ENCODE measurements at places on chromosomes 1 and 21.

GRCh38 chr1:54944610-54945392 lies 35.6 kb upstream of the TMEM61 start:
- peak; percentile 43 for DNase-seq

DNA sequence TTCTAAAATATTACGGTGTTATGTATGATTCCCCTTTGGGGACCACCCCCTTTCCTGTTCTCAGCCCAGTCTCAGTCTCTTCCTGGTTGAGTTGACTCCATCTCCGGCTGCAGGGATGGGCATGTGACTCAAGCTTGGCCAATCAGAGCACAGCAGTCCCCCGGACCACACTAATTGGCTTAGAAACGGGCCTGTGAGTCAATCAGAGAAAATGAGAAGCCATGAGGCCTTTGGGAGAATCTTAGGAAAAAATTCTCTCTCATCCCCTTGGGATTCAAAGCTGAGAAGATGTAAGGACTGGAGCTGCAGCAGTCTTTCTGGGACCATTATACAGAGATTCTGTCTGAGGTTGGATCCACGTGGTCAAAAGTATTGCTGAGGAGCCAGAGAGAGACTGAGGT lies 10.7 kb upstream of the FHAD1 start:
- no peak for DNase-seq

GRCh38 chr1:245704341-245704740 lies 549.6 kb downstream of the KIF26B start:
- no peak for DNase-seq

GRCh38 chr21:41170859-41171609 lies 3.1 kb downstream of the BACE2 start:
- no peak for DNase-seq

DNA sequence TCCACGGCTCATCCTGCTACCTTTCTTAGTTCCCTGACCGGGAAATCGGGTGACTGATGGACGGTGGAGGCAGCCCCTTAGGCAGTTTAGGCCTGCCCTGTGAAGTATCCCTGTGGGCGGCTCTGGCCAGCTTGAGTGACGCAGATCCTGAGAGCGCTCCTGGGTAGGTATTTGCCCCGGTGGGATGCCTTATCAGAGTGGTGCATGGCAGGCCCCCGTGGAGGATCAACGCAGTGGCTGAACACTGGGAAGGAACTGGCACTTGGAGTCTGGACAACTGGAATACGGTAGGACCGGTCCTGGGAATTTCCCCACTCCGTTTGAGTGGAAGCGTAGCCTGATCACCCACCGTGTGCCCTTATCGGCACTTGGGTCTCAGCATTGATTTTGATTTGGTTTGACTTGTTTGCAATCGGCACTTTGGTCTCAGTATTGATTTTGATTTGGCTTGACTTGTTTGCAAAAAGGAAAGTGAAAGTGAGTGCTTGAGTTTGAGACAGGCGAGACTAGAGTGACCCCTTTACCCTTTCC lies 15.2 kb downstream of the PLA2G2F start:
- DNase-seq, result no peak

DNA sequence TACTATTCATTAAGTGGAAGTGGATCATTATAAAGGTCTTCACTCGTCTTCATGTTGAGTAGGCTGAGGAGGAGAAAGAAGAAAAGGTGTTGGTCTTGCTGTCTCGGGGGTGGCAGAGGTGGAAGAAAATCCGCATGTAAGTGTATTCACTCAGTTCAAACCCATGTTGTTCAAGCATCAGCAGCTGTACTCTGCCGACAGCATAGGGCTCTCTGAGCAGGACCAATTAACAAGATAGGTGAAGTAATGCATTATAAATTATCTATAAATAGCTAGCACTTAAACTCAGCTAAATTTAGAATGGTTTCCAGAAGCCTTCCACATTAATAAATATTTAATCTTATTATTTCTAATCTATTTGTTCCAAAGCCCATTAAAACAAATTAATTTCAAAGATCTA lies 116.8 kb downstream of the RGS2 start:
- DNase-seq, result no peak

GRCh38 chr1:24964811-24965570 lies 34.9 kb upstream of the RUNX3 start:
- no peak for DNase-seq

DNA sequence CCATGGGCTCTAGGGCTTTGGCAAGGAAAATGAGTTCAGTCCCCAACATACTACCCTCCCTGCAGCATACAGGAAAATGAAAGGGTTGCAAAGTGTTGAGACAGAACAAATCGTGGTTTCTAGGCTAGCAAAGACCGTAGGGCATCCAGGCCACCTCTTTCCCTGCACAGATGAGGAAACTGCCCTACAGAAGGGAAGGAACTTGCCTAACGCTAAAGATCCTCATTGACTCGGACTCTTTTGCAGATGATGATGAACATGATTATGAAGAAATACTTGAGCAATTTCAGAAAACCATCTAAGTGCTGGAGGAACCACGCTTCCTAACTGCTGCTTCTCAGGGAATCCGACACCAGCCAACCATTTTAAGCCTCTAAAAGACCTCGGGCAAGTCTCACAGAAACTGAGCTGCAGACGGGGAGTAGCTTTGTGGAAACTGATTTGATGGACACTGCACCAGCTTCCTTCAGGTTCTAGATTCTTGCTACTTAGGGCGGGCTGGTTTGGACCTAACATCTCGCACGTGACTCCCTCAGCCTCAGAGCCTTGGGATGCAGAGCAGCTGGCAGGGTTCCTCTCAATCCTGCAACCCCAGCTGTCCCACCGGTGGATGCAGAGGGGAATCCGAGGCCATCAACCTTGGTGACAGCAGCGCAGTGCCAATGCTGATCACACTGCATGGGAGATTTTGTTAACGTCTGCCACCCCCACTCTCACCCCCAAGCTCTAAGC lies 13.4 kb downstream of the THEMIS2 start:
- DNase-seq, result no peak

DNA sequence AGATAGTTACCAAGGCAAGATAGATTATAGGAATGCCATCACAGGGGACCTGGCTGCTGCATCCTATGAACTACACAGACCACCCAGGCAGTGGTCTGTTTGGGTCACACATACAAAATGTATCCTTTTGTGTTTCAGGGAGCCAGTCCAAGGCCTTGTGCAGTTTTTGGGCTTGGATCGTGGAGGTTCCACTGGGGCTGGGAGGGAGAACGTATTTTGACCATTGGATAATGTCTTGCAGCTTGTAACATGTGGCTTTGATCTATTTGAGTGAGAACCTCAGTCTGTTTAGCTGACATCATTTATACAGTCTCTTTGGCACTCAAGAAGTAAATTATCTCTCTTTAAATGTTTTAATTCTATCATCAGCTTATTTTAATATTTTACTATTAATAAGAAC lies 147.3 kb downstream of the DUSP10 start:
- no peak for DNase-seq

DNA sequence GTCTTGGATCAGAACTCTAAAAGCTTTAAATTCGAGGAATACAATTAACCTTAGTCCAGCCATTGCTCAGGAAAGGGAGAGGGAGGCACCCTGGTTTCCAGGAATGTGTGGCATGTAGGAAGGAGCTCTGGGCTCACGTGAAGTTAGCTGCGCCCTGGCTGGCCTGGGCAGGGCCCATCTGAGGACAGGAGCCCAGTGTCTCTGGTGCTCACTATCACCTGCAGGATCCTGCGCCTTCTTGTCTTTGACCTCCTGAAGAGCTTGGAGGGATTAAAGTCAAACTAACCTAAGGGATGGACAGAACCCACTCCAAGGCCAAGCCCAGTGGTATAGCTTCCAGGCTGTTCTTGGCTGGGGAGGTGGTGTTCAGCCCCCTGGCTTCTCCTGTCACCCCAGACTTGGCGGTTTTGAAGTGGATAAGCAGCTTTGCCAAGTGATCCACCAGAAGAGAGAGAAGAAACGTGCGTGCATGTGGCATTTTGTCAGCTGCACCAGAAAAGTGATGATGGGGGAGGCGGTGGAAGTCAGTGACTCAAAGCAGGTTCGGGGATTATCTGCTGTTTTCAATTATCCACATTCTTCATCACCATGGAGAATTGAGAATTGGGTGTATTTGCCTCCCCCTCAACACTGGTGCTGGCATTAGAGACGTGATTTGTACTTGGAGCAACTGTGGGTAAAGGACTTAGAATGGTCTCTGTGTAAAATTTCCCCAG lies 11.9 kb upstream of the KCNN3 start:
- DNase-seq, result no peak

DNA sequence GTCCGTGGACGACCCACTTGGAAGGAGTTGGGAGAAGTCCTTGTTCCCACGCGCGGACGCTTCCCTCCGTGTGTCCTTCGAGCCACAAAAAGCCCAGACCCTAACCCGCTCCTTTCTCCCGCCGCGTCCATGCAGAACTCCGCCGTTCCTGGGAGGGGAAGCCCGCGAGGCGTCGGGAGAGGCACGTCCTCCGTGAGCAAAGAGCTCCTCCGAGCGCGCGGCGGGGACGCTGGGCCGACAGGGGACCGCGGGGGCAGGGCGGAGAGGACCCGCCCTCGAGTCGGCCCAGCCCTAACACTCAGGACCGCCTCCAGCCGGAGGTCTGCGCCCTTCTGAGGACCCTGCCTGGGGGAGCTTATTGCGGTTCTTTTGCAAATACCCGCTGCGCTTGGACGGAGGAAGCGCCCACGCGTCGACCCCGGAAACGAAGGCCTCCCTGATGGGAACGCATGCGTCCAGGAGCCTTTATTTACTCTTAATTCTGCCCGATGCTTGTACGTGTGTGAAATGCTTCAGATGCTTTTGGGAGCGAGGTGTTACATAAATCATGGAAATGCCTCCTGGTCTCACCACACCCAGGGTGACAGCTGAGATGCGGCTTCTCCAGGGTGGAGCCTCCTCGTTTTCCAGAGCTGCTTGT lies 32.4 kb downstream of the PRMT2 start:
- DNase-seq, result peak; percentile 27

- DNase-seq, result no peak
Observed at GRCh38 chr1:41023279-41023990, 1.9 kb upstream of the SLFNL1 start.

DNA sequence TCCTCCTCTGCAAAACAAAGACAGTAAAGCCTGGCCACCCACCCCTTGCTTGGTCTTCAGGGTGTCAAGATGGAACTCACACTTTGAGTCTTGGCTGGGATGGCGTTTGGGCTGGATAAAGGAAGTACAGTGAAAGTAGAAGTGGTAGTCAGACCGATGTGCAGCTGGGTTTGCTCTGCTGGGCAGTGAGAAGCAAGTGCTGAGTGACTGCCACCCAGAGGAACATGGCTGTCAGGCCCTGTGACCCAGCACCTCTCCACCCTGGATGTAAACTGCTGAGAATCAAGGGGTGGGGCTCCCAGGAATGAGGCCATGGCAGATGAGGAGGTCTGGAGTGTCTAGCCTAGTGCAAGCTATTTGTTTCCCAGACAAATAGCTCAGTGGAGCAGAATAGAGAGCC lies 51.2 kb downstream of the POFUT2 start:
- no peak for DNase-seq

- no peak for DNase-seq
Observed at GRCh38 chr1:36835696-36836095, 198.6 kb downstream of the GRIK3 start.

DNA sequence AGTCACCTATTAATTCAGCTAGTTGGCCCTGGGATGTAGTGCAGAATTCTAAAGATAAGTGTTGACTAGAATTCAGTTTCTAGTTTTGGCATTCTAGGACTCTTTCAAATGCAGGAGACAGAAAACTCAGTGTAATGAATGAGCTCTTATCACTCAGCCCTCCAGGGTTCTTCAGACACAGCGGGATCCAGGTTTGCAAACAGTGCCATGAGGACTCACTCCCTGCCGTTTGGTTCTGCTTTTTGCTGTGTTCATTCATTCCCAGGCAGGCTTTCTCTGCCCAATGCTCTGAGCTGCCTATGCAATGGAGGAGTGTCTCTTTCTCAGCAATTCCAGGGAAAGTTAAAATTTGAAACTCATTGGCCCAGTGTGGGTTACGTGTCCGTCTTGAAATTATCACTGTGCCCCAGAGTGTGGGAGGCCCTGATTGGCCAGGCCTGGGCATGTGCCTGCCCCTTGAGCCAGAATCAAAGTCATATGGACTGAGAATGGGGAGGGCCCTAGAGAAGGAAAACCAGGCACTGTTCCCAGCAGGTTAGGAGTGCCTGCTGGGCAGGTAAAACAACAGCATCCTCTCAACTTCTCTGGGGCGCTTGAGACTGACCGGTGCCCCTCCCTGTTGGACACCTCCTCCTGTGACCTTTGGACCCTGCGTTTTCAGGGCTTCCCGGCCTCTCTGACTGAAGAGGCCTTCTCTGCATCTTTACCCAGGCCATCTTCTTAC lies 43.4 kb downstream of the TMEM51 start:
- DNase-seq, result no peak

DNA sequence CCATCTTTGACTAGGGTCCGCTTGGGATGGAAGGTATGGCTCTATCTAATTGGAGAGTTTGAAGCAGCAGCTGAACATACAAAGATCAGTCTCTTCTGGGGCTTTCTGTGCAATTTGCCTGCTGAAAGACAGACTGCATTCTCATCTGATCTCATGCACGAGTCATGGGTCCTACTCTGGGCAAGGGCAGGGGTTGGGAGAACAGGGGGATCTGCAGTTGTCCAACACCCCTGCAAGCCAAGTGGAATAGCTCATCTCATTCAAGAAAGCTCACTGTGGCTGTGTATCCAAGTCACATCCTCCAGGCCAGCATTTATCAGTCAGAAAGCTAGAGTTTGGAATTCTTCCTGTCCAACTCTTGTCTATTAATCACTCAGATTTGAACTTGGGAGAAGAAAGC lies 177.2 kb upstream of the C8B start:
- DNase-seq, result no peak

- no peak for DNase-seq
Observed at GRCh38 chr1:24344090-24344742, 25.1 kb downstream of the GRHL3 start.

DNA sequence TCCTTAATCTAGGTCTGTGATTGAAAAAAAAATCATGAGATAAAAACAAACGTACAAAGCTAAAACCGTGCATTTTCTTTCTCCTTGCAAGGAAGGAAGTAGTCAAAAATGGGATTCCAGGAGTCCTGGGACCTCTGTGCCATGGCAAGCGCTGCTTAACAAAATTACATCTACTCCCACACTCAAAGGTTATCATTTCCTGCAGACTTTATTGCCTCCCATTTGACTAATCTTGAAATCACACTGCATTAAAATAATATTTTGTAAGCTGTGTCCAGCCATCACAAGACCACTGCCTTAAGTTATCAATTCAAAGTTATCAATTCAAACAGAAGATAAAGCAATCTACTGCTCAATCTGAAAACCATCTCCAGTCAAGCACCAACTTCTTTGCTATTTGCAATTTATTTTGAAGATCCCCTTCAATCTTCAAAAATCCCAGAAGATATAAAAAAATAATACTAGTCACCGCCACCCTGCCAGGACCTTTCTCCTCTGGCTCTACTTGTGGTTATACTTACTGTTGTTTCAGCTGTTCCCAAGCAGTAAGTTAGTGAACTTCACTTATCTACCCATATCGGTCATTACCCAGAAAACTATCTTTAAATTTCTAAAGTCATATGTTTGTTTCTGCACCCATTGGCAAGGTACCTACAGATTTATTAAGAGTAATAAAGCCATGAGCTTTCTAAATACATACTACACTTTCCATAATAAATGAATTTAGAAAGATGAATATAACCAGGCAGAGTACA lies 38.1 kb upstream of the RAP1GAP start:
- no peak for DNase-seq

- no peak for DNase-seq
Observed at GRCh38 chr1:226978432-226979114, 38.5 kb downstream of the COQ8A start.

GRCh38 chr1:96538883-96539282 lies 182.7 kb upstream of the PTBP2 start:
- no peak for DNase-seq
